Cardiac fibroblast (primary cell): ENCODE measurements at places on chromosomes 1 and 21.

- DNase-seq = no peak
Measured at GRCh38 chr1:8955406-8955805, 9.7 kb downstream of the CA6 start.

- no peak for DNase-seq
Measured at GRCh38 chr1:218498056-218498938, 153.2 kb downstream of the TGFB2 start.

GRCh38 chr1:66947267-66947666 lies 22.5 kb downstream of the MIER1 start:
- no peak for DNase-seq

DNA sequence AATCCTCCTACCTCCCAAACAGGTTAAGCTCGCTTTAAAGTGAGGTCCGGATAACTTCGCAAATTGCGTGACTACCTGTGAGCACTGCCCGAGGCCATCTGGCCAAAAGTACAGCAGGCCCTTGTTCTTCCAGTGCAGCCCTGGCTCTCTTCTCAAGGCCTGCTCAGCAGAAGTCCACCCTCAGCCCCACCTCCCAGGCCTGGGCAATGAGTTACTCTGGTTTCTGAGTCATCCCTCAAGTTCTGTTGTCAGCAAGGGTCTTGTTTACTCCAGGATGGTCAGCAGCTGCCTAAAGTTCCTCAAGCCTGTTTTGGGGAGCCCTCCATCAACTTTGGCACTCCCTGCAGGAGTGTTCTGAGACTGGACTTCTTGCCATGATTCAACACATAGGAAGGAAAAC lies 101.7 kb downstream of the BCAR3 start:
- peak; percentile 93 for DNase-seq

GRCh38 chr1:203422116-203422515 lies 53.5 kb upstream of the PRELP start:
- DNase-seq = no peak

DNA sequence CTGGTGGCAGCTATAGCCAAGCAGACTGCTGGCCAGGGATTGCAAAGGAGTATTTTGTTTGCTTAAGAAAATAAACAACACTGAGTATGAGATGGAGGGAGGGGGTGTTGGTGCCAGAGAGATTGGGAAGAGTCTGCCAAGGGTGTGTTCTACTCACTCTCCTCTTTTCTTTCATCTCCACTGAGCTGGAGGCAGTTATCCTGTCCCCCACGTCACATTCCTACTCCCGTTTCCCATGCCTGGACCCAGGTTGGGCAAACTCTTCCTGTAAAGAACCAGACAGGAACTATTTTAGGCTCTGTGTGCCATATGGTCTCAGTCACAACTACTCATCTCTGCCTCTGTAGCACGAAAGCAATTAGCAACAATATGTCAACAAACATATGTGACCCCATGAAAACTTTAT lies 1.4 kb upstream of the IL24 start:
- DNase-seq = peak; percentile 92

DNA sequence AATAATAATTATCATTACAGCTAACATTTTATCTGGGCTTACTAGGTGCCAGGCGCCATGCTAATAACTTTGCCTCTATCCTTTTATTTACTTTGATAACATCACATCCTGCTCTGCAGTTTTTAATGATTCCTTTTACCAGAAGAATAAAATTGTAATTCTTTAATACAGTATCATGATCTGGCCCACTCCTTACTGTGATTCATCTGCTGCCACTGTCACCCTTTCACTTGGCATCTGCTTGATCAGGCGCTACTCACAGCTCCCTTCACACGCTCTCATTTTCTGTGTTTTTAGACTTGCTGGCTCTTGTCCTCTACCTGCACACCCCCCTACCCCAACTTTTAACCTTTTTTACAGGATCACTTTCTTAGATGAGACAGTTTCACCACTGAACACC lies 167.5 kb downstream of the NTMT2 start:
- no peak for DNase-seq

DNA sequence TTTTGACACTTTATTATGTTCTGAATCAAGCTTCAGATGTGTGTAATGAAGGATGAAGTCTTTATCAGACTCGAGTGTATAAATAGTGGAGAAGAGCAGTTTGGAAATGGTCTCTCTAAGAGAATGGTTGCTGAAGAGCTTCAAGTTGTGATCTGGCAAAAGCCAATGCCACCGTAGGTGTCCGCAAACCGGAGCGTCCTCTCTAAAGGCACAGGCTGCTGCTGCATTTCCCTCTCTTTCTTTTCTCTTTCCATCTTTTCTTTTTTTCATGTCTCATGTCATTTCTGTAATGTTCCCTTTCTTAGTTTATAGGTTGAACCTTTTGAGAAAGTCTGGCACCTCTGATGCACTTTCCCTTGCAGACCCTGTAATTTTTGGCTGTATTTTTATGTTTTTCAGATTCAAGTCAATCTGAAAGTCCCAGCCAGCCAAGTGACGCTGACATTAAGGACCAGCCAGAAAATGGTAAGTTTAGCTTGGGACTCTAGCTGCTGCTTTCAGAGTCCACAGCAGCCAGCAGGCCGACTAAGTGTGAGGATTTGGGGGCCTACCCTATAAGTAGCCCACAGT lies 194.8 kb downstream of the NFIA start:
- DNase-seq = no peak

DNA sequence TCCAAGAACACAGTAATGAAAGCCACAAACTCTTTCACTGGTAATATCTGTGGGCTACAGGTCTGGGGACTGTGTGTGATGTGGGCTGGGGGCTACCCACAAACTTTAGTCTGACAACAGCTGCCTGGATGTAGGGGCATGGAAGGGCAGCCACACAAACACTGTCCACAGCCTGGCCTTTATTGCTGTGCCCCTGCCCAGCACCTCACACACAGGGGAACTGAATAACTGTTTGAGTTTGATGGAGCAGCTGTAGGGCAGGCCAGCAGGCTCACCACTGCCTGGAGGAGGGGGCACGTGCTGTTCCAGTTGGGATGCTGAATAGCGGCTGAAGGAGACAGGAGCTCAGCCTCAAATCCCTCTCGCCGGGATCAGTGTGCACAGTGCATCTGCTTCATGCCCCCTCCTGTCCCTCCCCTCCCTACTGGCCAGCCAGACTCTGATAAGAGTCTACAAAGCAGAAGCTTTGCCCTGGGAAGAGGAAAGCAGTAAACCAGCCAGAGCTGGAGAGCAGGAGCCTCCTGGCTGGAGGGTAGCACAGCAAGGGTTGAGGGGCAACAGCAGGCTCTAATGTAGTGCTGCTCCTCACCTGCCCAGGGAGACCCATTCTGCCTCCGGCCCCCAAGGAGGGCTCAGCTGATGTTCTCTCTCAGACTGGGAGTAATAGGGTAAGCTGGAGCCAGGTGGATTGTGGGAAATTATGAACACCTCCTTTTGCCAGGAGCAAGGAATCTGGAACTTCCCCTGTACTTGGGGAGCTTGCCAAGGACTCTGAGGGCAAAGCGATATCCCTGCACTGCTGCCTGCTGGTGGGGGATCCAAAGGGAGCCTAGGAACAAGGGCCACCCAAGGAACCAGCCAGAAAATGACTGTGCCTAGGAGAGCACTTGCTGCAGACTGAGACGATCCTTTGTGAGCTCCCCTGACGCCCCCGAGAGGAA lies 70.2 kb upstream of the GOLT1A start:
- no peak for DNase-seq

DNA sequence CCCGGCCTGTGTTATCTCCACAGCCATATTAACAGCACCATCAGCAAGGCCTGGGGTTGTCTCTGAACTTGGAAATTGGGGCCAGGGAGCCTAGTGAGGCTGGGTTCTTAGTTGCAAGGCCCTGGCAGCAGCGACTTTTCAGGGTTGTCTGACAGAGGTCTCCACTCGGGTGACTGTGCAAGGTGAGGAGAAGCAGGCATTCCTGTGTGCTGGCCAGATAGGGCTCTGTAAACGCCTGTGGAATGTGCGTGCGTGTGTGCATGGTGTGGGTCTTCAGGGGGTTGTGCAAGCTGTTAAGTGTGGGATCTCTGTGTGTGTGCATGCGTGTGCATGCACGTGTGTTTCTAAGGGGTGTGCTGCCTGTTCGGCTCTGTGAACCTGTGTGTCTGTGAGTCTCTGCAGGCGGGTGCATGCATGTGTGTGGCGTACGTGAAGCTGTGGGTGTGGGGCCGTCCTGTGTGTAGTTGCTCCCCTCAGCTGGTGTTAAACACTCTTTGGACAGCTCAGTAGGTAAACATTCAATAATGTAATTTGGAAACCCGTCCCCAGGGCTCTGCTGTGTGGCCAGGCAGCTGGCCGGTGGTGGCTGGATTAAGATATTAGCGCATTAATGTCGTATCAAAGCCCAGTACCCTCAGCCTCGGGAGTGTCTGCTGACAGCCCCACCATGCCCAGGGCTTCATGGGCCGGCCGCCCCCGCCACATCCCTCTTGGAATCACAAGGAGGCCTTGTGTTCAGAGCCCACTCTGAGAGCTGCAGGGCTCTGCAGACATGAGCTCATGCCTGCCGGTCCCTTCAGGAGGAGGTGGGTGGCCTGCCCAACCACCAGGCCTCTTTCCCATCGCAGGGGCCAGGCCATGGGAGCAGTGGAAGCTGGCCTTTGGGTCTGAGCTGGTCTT lies 189.9 kb downstream of the FOXD2 start:
- no peak for DNase-seq

DNA sequence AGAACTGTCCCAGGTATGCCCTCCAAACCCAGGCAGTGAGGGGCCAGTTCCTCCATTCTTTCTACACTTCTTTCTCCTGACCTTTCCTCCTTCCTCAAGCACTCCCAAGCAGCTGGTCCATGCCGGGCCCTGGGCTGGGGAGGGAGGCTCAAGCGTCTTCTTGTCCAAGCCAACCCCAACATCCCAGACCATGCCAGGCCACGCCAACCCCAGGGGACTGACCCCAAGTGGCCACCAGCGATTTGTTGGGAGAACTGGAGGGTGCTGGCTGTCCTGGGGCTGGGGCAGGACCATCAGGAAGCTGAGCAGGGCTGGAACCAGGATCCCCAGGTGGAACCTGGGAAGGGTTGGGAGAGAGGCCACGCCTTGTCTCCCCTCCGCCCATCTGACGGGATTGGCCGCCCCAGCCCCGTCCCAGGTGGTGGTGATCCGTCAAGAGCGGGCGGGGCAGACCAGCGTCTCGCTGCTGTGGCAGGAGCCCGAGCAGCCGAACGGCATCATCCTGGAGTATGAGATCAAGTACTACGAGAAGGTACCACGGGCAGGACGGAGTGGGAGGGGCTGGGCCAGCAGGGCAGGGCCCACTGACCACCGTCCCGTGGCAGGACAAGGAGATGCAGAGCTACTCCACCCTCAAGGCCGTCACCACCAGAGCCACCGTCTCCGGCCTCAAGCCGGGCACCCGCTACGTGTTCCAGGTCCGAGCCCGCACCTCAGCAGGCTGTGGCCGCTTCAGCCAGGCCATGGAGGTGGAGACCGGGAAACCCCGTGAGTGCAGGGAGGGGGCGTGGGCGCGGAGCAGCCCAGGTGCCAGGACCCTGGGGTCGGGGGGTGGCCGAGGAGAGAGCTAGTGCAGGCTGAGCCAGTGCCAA lies 29.9 kb downstream of the EPHA8 start:
- DNase-seq = no peak

DNA sequence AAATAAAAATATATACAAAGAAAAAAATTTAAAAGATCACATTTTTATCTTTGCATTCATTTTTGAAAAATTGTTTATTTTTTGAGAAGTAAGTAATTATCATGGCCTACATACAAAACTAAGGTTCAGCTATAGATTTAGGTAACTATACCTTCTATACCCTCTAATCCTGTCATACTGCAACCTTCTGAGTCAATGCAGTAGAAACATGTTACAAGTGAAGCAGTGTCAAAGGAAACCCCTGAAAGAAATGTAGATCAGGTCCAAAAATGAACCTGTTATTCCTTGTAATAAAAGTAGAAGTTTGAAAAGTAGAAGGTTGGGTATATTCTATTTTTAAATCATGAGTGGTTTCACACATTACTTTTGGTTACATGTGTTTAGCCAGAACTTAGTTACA lies 51.3 kb downstream of the PTGS2 start:
- DNase-seq = no peak

- DNase-seq = no peak
Measured at GRCh38 chr1:54721719-54722118, 6.1 kb downstream of the TTC4 start.

DNA sequence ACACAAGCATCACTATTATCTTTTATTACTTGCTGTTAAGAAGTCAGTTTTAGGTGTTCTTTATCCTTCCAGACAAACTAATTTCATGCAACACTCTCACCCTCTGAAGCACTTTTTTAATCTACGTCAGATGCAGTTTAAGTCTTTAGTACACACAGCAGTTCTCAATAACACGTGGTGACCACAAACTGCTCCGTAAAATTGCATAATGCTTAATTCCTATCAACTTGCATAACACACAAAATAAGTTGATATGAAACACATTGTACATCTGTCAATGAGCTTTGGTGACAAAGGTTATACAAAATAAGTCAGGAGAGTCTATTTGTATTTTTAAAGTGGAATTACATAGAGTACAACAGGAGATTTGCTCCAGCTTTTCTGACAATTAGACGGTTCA lies 140.9 kb upstream of the ETS2 start:
- no peak for DNase-seq

GRCh38 chr1:184911103-184911745 lies 63.1 kb downstream of the NIBAN1 start:
- DNase-seq = peak; percentile 32

DNA sequence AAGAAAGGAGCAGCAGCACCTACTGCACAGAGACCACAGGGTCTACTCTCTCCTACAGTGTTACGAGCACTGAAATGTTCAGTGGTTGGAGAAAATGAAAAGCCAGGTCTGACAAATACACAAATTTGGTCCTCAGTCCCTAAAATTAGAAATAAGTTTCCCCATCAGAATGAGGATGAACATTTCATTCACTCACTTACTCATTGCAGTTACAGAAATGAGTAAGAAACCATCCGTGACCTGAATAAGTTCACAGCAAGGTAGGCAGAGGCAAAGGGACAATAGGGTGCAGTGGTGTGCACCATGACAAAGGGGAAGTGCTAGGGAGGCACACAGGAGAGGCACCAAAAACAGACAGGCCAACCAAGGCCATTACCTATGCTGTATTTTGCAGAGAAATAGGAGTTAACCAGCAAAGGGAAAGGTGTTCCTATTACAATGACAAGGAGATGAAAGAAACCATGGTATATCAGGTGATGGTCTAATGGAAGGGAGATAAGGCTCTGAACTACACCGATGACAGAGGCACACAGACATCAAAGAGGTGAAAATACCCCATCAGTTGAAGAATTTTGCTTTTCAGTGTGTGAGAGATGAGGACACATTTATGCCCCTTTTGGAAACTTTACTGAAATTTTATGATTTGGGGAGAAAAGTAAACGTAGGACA lies 29.4 kb downstream of the VAV3 start:
- DNase-seq = no peak

DNA sequence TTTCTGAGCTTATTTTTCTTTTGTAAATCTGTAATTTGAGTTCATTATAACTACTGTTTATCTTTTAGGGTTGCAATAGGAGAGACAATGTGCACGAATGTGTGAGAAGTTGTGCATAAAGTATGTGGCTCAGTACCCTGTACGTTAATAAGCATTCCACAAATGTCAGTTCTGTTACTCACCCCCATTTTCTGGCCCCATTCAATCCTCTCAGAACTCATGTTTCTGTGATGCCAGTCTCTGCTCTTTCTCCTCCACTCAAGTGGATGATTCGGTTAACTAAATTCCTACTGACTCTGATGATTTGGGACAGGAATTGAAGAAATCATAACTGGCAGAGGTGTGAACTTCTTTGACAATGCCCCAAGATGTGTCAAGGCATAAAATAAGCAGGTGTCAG lies 10.2 kb upstream of the DMRTB1 start:
- peak; percentile 78 for DNase-seq
